ENCODE measurements at places on chromosomes 5 and 9. TPM values are rescaled to one million over a fixed set of nuclear protein-coding genes. Genes with fewer than 3 reads are reported as not detected.

DNA sequence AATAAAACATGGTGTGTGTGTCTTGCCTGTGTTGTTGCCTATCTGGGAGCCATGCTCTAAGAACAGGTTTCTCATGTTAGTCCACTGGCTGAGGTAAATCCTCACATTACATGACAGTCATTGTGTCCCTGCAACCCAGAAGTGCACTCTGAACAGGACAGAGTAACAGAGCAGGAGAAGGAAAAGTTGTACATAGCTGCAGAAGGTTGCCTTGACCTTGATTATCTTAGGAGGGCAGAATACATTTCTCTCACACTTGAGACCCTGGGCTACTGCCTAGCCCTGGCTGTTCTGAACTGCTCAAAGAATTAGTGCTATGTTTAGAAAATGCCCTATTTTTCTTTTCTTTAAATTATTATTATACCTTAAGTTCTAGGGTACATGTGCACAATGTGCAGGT is 16.9 kb downstream of the ZNF189 start:
- H3K27me3 ChIP-seq = no peaks in the 10 kb centered on the region
- H3K36me3 ChIP-seq = no peaks in the 10 kb centered on the region
- H3K4me1 ChIP-seq = no peaks in the 10 kb centered on the region
- DNase-seq = no peak

- DNase-seq = peak; percentile 83
- no peaks in the 10 kb centered on the region for H3K27me3 ChIP-seq
Observed at GRCh38 chr9:12774861-12775678, at the start of gene LURAP1L. LURAP1L (plus strand) TSS chr9:12775020; CDS start chr9:12775716, 696 bp downstream.

GRCh38 chr9:76592974-76593347 is 134.0 kb downstream of the GCNT1 start:
- H3K4me1 ChIP-seq = peaks cover 20% of the 10 kb centered on the region
- no peaks in the 10 kb centered on the region for H3K27me3 ChIP-seq
- peak overlapping the region; percentile 64 for H3K27ac ChIP-seq
- no peak overlapping the region for H3K4me3 ChIP-seq

DNA sequence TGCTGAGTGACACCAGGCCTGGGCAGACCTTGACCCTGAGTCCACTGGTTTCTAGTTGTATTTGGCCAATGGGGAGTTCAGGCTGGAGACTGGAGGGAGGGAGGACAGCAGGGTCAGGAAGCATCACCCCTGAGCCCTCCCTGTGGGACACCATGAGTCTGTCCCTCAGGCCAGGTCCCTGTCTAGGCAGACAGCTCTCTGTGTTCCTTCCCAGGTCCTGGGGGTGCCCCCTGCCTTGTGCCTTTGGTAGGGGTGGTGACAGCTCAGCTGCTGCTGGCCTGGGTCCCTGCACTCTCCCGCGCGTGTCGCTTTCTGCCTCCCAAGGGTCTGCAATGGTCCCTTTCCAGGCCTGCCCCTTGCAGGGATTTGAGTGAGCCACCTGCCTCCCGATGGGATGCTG is 125.5 kb downstream of the OLFM1 start:
- DNase-seq = no peak
- peaks cover 14% of the 10 kb centered on the region for H3K27me3 ChIP-seq
- H3K27ac ChIP-seq = no peak overlapping the region
- H3K4me1 ChIP-seq = peaks cover 11% of the 10 kb centered on the region

GRCh38 chr9:79555474-79556089 is 16.2 kb upstream of the TLE4 start:
- no peak overlapping the region for H3K4me3 ChIP-seq
- no peaks in the 10 kb centered on the region for H3K27me3 ChIP-seq
- DNase-seq = no peak
- H3K4me1 ChIP-seq = peaks cover 4% of the 10 kb centered on the region

GRCh38 chr9:87545858-87546257 is 48.2 kb downstream of the DAPK1 start:
- no peak overlapping the region for H3K27ac ChIP-seq
- no peaks in the 10 kb centered on the region for H3K36me3 ChIP-seq
- H3K27me3 ChIP-seq = no peaks in the 10 kb centered on the region
- no peak for DNase-seq
- H3K4me1 ChIP-seq = no peaks in the 10 kb centered on the region

- no peak overlapping the region for H3K4me3 ChIP-seq
- H3K27ac ChIP-seq = no peak overlapping the region
- H3K27me3 ChIP-seq = no peaks in the 10 kb centered on the region
- no peaks in the 10 kb centered on the region for H3K4me1 ChIP-seq
- no peaks in the 10 kb centered on the region for H3K36me3 ChIP-seq
Observed at GRCh38 chr9:16475996-16476395, 394.5 kb downstream of the BNC2 start.

GRCh38 chr5:65204966-65205365 is 276.8 kb downstream of the ADAMTS6 start:
- H3K4me3 ChIP-seq = no peak overlapping the region
- DNase-seq = no peak
- no peaks in the 10 kb centered on the region for H3K27me3 ChIP-seq
- no peaks in the 10 kb centered on the region for H3K4me1 ChIP-seq

The NR5A1 gene
- total RNA-seq = 0.20 TPM

The GFI1B gene
- not detected for total RNA-seq

The PDE6A gene
- 3.6 TPM for total RNA-seq

The REEP2 gene
- total RNA-seq = 3.2 TPM

Measured in hepatocyte (in vitro differentiated cells).